Pancreas (tissue), 10 donors: ENCODE measurements at places on chromosomes 5 and 9. TPM values are rescaled to one million over a fixed set of nuclear protein-coding genes. Genes with fewer than 3 reads are reported as not detected.

GRCh38 chr9:6896562-6896961 lies 138.8 kb downstream of the KDM4C start:
- no peak for DNase-seq
- peaks cover 12% of the 10 kb centered on the region for H3K4me1 ChIP-seq
- no peaks in the 10 kb centered on the region for H3K36me3 ChIP-seq
- no peak overlapping the region for H3K27ac ChIP-seq
- no peaks in the 10 kb centered on the region for H3K27me3 ChIP-seq

DNA sequence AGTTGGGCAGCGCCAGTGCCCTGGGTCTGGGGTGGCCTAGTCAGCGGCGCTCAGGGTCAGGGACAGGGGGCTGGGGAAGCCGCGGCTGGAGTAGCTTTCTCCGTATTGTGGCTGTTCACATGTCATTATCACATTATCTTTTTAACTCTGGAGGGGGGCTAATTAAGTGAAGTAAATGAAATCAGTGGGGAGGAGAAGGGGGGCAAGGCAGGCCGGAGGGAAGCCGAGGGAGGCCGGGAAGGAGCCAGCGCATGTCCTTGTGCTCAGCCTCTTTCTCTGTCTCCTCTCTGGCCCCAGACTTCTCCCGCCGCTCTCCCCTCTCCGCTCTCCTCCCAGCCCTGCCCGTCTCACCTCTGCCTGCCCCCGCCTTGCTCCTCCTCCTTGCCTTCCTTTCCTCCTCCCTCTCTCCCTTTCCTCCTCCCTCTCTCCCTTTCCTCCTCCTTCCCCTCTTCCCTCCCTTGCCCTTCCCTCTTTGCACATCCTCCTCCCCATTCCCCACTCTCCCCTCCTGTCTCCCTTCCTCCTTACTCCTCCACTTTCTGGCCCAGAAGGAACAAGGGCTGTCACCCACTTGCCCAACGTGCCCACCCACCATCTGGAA lies 38.7 kb downstream of the ASS1 start:
- H3K4me3 ChIP-seq = no peak overlapping the region
- no peaks in the 10 kb centered on the region for H3K4me1 ChIP-seq
- no peaks in the 10 kb centered on the region for H3K36me3 ChIP-seq
- DNase-seq = no peak
- no peak overlapping the region for H3K27ac ChIP-seq

DNA sequence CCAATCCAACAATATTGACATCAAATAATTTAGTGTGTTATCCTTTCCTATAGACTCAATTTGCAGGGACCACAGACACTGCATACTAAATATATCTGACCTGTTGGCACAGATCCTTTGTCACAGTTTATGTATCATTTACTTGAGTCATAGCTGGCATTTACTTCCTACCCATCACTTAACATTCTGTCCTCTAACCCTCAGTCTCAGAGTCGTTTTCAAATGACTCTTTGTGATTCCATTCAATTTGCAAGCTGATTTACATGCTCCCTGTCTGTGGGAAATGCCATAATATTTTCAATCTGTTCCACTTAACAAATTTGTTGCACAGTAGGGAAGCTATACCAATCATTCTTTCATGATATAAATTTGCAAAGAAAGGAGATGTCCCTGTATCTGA lies 265.7 kb upstream of the EDIL3 start:
- no peaks in the 10 kb centered on the region for H3K27me3 ChIP-seq
- no peaks in the 10 kb centered on the region for H3K4me1 ChIP-seq
- no peak for DNase-seq
- no peak overlapping the region for H3K4me3 ChIP-seq

GRCh38 chr9:76143834-76144233 lies 250.4 kb downstream of the RFK start:
- H3K36me3 ChIP-seq = no peaks in the 10 kb centered on the region
- H3K4me1 ChIP-seq = no peaks in the 10 kb centered on the region
- no peak overlapping the region for H3K4me3 ChIP-seq
- no peak for DNase-seq
- no peak overlapping the region for H3K27ac ChIP-seq
- no peaks in the 10 kb centered on the region for H3K27me3 ChIP-seq

- DNase-seq = no peak
- no peaks in the 10 kb centered on the region for H3K27me3 ChIP-seq
- no peak overlapping the region for H3K27ac ChIP-seq
- H3K4me1 ChIP-seq = no peaks in the 10 kb centered on the region
- no peak overlapping the region for H3K4me3 ChIP-seq
These were observed 13.6 kb upstream of the COL27A1 start for GRCh38 chr9:114141553-114142402.

- no peak overlapping the region for H3K27ac ChIP-seq
- no peaks in the 10 kb centered on the region for H3K36me3 ChIP-seq
- no peak for DNase-seq
- H3K4me1 ChIP-seq = no peaks in the 10 kb centered on the region
These were observed 25.2 kb downstream of the COL23A1 start for GRCh38 chr5:178564811-178565550.

GBGT1 gene
- total RNA-seq = 4.2 TPM

FRRS1L gene
- total RNA-seq = 0.25 TPM

GRCh38 chr9:123299558-123300126 lies 31.3 kb upstream of the STRBP start:
- H3K4me1 ChIP-seq = no peaks in the 10 kb centered on the region
- no peak overlapping the region for H3K4me3 ChIP-seq
- no peak overlapping the region for H3K27ac ChIP-seq
- no peaks in the 10 kb centered on the region for H3K27me3 ChIP-seq
- DNase-seq = no peak

UNC5A gene
- 0.16 TPM for total RNA-seq

GRCh38 chr9:112508377-112508776 lies 21.8 kb downstream of the KIAA1958 start:
- no peak overlapping the region for H3K4me3 ChIP-seq
- H3K4me1 ChIP-seq = peaks cover 9% of the 10 kb centered on the region
- H3K27ac ChIP-seq = no peak overlapping the region
- no peaks in the 10 kb centered on the region for H3K36me3 ChIP-seq
- no peaks in the 10 kb centered on the region for H3K27me3 ChIP-seq
- no peak for DNase-seq

GRCh38 chr5:90709323-90710155 lies 150.9 kb downstream of the ADGRV1 start:
- H3K36me3 ChIP-seq = no peaks in the 10 kb centered on the region
- H3K27me3 ChIP-seq = no peaks in the 10 kb centered on the region
- no peaks in the 10 kb centered on the region for H3K4me1 ChIP-seq
- no peak overlapping the region for H3K4me3 ChIP-seq

SRD5A1 gene
- total RNA-seq = 6.7 TPM

GRCh38 chr5:24904981-24905517 lies 260.3 kb upstream of the CDH10 start:
- H3K4me1 ChIP-seq = no peaks in the 10 kb centered on the region
- no peak for DNase-seq
- H3K27ac ChIP-seq = no peak overlapping the region
- no peaks in the 10 kb centered on the region for H3K36me3 ChIP-seq

- no peaks in the 10 kb centered on the region for H3K36me3 ChIP-seq
- H3K4me3 ChIP-seq = no peak overlapping the region
- H3K27ac ChIP-seq = no peak overlapping the region
- no peaks in the 10 kb centered on the region for H3K4me1 ChIP-seq
- DNase-seq = no peak
These were observed 131.4 kb upstream of the FAM120A start for GRCh38 chr9:93319992-93320500.

DNA sequence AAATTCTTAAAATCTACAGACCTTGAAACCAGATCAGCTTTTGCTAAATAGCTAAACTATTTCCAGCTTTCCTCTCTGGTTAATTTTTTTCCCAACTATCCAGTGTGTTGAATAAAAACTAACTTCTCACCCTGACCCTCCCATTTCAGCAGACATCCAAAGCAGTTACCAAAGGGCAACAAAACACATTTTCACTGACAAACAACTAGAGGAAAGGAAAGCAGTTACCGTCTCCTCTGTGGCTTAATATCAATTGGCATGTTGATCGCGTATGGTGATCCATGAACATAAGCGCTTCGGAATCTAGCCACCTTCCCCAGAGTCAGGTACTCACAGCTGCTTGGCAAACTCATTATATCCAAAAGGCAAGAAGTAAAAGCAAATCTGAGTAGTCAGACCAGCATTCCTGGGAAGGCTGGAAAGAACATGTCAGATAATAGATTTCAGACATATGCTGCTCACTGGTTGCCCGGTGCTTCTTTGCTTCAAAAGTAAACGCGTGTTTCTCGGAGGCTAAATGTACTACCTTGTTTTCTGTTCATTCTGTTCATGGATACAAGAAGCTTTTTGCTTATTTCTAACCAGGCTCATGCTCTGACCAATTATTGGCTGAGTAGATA lies 463.4 kb downstream of the PDE4D start:
- H3K4me3 ChIP-seq = no peak overlapping the region
- H3K27ac ChIP-seq = no peak overlapping the region

DNA sequence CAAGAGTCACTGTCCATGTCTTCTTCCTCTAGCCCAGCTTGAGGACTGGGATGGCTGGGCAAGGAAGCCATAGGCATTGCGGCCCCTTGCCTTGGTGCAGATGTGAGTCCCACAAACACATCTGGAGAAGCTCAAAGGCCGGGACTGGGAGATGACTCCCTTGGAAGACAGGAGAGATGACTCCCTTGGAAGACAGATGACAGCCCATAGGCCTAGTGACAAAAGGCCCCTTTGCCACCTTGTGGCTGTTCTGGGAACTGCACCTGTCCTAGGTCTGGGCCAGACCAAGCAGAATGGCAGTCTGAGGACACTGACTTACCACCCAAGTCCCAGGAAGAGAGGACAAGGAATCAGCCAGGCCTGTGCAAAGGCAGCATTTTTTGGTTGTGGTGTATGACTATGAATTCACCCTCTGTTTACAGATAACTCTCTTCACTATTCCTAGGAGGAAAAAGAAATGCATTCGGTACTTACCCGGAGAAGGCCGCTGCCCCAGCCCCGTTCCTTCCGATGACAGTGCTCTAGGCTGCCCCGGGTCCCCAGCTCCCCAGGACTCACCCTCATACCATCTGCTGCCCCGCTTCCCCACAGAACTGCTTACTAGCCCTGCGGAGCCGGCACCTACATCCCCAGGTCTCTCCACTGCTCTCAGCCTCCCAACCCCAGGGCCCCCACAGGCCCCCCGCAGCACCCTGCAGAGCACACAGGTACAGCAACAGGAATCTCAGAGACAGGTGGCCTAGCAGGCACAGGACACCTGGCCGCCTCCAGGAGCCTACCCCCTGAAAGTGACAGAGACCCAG lies 30.8 kb downstream of the SKP1 start:
- peak; percentile 82 for DNase-seq
- H3K27me3 ChIP-seq = no peaks in the 10 kb centered on the region
- H3K27ac ChIP-seq = no peak overlapping the region
- H3K4me1 ChIP-seq = peaks cover 8% of the 10 kb centered on the region

IRX1 gene
- total RNA-seq = not detected

OTULINL gene
- total RNA-seq = 13.6 TPM

DNA sequence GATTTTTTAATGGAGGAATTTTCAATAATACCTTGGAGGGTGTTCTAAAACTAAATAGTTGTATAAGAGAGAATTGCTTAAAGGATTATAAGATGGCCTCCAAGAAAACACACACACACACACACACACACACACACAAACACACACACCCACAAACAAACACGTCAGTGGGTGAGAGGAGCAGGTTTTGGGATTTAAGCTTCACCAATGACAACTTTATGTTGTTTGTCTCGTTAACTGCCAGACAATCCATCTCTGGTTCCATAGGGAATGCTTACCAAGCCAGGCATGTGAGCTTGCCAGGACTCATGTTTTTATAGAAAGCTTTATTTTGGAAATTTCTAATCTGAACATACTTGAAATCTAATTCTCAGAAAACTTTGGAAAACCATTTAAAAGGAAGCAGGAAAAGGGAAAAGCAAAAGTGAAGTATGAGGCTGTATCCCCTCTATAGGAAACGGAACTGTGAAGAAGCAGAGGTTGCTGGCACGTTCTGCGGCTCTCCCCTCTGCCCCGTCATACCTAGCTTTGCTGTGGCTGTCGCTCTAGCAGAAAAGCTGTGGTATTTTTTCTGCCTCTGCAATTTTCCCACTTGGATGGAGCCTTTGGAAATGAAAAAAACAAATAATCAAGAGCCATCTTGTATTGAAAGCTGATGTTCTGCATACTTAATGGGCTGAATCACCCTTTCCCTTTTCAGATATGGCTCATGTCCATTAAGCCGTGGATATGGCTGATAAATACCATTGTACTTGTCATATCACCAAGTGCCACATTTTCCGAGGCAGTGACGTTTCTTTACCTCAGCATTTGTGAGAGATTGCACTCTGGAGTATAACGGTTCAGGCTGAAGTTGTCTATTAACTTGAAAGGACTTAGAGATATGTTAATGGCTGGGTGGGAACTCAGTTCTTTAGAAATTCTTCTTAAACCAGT lies 112.7 kb downstream of the NTRK2 start:
- no peaks in the 10 kb centered on the region for H3K36me3 ChIP-seq
- H3K4me3 ChIP-seq = no peak overlapping the region
- no peaks in the 10 kb centered on the region for H3K4me1 ChIP-seq
- no peak overlapping the region for H3K27ac ChIP-seq
- H3K27me3 ChIP-seq = no peaks in the 10 kb centered on the region
- DNase-seq = no peak

GRCh38 chr5:85049020-85049419 lies 664.3 kb upstream of the EDIL3 start:
- H3K27me3 ChIP-seq = no peaks in the 10 kb centered on the region
- H3K27ac ChIP-seq = no peak overlapping the region
- H3K4me1 ChIP-seq = no peaks in the 10 kb centered on the region

CATSPER3 gene
- 0.39 TPM for total RNA-seq

PCDHGB5 gene
- 4.3 TPM for total RNA-seq

- no peaks in the 10 kb centered on the region for H3K27me3 ChIP-seq
- peak; percentile 48 for DNase-seq
- no peak overlapping the region for H3K4me3 ChIP-seq
- H3K36me3 ChIP-seq = no peaks in the 10 kb centered on the region
These were observed 61.7 kb upstream of the UBAC1 start for GRCh38 chr9:136022731-136023409.

DNA sequence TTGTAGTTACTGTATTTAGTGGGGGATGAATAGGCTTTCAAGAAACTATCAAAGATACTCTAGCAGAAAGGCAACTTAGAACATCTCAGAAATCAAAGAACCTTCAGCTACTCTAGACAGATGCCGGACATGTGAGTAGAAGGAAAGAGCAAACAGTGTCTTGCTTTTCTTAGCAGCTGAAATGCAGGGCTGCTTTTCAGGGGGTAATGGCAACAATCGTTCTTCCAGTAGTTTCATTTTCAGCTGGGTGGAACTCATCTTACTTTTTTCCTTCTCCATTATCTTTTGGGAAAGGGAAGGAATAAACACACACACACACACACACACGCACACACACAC lies 281.6 kb downstream of the CRB2 start:
- no peak overlapping the region for H3K27ac ChIP-seq
- no peaks in the 10 kb centered on the region for H3K4me1 ChIP-seq
- no peaks in the 10 kb centered on the region for H3K27me3 ChIP-seq
